ENCODE measurements at places on chromosomes 12 and 14.
A peak's percentile ranks its signal among the peaks of the same experiment; 100 is the strongest.

- DNase-seq, result no peak
Observed at GRCh38 chr14:105162669-105162979, 6.0 kb downstream of the JAG2 start.

- DNase-seq, result no peak
Observed at GRCh38 chr14:68630081-68630571, 162.7 kb downstream of the ZFP36L1 start.

- DNase-seq, result no peak
Observed at GRCh38 chr12:13716119-13716518, 265.3 kb downstream of the GRIN2B start.

- no peak for DNase-seq
Observed at GRCh38 chr12:1131811-1132224, 140.8 kb downstream of the ERC1 start.

DNA sequence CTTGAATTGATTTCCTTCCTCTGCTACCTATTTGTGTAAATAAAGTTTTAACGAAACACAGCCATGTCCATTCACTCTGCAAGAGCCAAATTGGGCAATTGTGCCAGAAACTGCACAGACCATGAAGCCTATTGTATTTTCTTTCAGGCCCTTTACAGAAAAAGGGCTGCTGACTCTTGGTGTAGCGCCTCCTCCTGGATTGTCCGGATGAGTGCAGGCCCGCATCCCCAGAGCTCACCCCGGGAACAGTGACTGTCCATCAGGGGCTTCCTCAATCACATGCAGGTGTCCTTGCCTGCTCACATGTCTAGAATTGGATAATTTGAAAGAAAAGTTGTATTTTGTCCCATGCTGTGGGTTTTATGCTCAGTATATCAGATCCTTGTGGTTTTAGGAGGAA lies 1282.2 kb downstream of the AACS start:
- DNase-seq, result no peak

DNA sequence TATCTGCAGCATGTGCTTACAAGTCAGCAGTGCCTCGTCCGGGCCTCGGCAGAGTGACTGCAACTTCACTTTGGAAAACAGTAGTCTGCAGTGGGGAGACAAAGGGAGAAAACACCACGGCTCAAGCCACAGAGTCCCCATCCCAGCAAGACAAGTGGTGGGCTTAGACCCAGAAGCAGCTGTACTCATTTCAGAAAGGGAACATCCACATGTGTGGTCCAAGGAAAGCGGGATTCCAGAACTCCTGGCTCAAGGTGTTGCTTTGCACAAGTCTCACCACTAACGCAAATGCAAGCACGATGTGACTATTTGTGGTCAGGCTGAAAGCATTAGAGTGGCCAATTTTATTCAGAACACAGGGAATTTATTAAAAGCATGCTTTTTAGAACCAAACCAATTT lies 198.3 kb downstream of the TTC7B start:
- no peak for DNase-seq

- no peak for DNase-seq
Observed at GRCh38 chr12:28709986-28710685, 438.9 kb upstream of the FAR2 start.

- no peak for DNase-seq
Observed at GRCh38 chr14:61331992-61332657, 10.7 kb downstream of the PRKCH start.

GRCh38 chr14:61335049-61335448 lies 13.7 kb downstream of the PRKCH start:
- DNase-seq, result no peak

- no peak for DNase-seq
Observed at GRCh38 chr12:81573228-81573627, 185.9 kb downstream of the PPFIA2 start.

DNA sequence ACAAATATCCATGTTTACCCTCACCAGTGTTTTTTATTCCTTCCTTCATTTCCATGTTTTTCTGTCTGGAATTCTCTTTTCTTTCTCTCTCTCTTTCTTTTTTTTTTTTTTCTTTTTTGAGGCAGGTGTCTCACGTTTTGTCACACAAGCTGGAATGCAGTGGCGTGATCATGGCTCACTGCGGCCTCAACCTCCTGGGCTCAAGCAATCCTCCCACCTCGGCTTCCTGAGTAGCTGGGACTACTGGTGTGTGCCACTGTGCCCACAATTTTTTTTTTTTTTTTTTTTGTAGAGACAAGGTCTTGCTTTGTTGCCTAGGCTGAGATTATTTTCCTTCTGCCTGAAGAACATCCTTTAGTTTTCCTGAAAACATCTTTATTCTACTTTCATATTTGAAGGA lies 15.0 kb upstream of the AMIGO2 start:
- no peak for DNase-seq

DNA sequence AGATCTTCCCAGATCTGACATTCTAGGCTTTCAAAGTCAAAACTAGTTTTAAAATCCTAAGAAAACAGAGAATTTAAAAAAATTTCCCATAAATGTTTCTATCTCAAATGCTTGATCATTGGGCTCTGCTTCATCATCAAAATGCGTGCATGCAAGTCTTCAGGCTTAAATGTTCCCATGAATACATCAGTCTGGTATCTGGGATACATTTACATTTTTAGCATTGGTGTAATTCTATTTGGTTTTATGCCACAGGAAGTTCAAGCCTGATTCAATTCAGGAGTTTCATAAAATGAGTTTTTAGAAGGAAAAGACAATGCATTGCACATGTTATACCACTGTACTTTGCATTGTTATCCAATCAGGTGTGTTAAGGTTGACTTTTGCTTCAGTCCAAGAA lies 336.4 kb downstream of the PCNX1 start:
- no peak for DNase-seq

DNA sequence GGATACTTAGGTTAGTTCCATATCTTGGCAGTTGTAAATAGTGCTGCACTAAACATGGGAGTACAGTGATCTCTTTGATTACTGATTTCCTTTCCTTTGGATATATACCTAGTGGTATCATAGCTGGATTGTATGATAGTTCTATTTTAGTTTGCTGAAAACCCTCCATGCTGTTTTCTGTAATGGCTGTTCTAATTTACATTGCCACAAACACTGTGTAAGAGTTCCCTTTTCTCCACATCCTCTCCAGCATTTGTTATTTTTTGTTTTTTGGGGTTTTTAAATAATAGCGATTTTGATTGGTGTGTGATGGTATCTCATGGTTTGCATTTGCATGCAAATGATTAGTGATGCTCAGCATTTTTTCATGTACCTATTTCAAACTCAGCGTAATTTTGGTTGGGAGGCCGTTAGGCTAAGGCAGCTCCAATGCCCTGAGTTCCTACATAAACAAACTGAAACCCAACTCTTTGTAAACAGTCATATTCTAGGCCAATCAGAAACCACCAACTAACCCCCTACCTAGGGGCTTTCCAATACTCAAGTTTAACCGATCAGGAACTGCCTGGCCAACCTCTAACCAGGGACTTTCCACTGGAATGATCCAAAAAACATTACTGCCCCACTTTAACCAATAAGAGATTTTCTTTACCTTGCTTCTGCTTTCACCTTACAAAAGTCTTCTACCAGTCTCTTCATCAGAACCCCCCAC lies 171.6 kb downstream of the FBXL14 start:
- DNase-seq, result no peak

DNA sequence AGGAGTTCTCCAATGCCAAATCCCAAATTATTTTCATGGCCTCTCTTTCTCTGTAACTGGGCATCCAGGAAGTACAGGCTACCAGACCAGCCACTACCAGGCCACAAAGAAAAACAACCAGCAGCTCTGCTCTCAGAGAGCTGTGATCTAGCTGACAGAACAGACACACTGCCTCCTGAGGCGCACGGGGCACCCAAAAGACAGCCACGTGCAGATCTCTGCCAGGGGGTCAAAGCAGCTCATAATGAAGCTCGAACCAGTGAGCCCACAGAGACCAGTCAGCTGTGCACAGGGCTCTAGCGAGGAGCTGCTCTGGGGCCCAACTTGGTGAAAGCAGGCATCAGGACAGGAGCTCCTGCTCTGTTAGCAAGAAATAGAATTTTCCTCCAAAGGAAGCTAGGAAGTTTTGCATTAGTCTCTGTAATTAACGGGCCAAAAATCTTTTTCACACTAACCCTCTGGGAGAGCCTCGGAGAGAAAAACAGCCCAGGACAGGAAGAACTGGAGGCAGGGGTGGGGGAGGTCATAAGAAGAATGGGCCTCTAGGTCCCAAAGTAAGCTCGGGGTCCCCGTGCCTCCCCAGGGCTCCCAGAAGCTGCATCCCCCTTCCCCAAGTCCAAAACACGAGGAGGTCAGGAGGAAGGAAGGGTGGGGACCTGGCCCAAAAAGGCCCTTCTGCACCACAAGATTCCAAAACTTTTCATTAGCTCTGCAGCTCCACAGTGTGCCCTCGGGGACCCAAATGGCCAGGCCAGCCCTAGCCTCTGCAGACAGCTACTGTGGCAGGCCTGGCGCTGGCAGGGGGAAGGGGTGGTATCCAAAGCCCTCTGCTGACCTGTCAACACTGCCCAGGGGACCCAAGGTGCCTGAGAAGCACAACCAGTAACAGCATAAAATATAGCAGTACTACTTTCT lies 30.2 kb downstream of the ACTN1 start:
- no peak for DNase-seq

DNA sequence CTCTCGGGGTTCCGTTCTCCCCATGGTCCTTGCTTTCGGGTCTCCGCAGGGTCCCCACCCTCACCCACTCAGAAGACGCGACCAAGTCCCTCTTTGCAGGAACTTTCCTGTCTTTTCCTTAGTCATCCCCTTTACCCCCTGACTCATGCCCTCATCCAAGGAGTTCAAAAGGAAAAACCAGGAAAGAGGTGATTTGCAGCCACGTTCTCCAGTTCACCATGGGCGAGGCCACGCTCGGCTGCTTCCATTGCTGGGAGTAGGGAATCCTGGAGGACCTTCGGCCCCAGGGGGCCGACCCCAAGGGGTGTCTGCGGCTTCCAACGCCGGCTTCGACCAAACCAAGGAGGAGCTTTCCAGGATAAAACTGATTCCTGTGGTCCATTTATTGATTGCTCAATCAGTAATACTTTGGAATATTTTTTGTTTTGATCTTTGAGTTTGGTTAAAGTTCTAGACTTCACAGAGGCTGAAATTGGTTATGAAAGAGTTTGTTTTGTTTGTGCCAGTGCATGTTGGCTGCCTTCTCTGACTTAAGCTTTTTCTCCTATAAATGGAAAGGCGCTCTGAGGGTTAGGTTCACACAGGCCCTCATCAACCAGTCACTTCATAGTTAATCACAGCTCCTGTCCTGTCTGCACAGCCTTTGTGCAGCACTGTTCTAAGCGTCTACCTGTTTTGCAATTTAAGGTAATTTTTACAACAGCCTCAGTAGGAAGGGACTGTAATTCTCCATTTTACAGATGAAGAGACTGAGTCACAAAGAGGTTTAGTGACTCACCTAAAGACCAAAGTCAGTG lies 827 bp downstream of the ALDH2 start:
- DNase-seq, result peak; percentile 42

DNA sequence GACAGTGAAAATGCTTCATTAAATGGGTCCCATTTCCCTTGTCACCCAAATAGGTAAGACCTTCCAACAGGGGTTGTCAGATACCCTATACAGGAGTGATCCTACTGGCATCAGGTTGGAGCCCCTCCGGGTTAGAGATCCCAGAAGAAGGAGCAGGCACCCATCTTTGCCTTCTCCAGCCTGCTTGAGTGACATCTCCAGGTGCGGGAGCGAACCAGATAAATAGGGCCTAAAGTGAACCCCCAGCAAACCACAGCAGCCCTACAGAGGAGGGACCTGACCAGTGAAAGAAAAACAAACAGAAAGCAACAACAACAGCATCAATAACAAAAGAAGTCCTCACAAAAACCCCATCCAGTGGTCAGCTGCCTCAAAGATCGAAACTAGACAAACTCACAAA lies 182.2 kb downstream of the SLC5A8 start:
- no peak for DNase-seq

Measured in iPS-NIHi11 (cell line).